ENCODE measurements at places on chromosomes 3 and 15.

DNA sequence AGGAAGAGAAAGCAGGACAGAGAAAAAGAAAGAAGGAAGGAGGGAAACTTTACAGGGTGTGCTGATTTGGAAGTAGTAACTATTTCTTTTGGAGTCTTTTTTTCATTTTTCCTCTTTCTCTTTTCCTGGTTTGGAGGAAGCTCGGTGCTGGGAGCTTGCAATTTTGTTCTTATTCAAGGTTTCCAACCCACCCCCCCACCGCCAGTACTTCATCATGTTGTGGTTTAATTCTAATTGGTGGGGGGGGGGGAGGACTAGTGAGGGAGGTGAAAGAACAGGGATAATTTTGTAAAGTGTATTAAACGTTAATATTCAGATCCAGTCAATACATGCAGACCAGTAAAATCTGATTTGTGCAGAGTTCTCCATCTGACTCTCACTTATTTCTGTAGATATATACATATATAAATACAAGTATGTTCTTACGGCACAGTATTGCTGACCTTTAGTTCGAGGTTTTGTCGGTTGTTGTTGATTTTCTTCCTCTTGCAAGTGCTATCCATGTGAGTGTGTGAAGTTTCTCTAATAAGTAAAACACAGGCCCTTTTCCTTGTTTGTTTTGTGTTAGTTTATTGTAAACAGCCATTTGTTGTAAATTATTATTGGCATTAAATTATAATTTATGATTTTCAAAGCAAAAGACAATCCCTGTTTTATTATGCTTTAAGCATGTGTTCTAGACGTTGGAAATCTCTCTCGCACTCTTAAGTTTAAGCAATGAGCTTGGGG is 9.3 kb downstream of the NR2F2 start:
- no peak for DNase-seq

- DNase-seq: no peak
Observed at GRCh38 chr15:40487816-40488682, 17.3 kb downstream of the CHST14 start.

DNA sequence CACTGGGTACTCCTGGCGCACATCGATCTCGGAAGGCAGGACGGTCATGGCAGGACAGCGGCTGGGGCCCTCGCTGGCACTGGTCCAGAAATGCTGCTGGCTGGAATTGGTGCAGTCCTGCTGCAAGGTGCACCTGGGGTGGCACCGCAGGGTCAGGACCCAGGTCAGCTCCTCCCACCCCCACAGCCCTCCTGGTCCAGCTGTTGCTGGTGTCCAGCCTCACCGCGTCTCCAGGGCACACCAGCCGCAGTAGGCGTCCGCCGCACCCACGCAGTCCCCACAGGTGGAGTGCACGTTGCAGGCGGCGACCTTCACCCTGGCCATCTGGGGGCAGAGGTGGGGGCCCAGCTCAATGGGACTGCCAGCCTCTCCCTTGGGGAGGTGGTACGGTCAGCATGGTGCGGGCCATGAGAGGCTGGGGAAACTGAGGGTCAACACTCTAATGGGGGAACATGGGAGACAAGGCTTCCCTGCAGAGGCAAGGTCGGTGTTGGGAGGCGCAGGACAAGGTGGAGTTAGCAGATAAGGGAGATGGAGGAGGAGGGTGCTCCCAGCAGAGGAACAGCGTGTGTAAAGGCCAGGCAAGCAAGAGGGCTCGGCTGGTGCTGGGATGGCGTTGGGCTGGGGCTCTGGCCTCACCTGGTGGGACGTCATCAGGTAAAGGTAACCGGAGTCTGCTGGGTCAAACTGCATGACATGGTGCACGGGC is 20.4 kb downstream of the PLXND1 start:
- DNase-seq: no peak

- DNase-seq: no peak
Observed at GRCh38 chr15:70318594-70319465, 221.1 kb upstream of the TLE3 start.

DNA sequence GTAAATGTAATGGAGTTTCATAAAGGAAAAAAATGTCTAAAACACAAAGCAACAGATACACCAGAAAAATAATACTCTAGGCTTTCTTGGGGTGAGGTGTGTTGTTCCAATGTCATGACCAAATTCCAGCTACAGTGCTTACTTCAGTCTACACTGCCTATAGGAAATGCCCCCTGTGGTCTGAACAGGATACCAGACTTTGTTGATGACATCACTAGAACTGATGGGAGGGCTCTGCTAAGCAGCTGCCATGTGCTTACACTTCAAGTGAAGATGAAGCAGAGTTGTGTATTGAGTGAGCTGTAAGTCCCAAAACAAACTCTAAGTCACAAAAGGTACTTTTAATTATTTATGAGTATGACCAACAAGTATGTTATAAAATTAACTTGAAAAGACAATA is 456.1 kb upstream of the IL12A start:
- DNase-seq: no peak

GRCh38 chr15:70453766-70454165 is 309.6 kb downstream of the UACA start:
- DNase-seq: peak; percentile 45
